Anterior cingulate cortex (tissue), 58 donors: ENCODE measurements at places on chromosomes 5 and 9.

DNA sequence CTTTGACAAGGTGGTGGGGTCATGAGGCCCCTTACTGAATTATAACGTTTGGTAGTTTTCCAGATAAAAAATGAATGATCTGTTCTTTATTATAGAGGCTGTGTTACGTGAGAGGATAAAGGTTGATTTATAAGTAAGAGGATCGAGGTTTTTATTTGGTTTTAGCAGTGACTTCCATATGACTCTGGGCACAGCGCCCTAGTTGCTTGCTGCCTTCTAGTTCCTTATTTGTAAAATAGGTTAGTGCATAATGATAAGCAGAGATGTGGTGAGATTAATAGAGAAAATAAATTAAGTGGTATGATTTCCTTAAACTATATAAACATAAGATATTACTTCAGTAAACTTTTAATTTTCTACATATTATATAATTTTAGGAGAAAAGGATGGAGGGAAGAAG is 29.8 kb downstream of the MRRF start:
- no peak for DNase-seq

DNA sequence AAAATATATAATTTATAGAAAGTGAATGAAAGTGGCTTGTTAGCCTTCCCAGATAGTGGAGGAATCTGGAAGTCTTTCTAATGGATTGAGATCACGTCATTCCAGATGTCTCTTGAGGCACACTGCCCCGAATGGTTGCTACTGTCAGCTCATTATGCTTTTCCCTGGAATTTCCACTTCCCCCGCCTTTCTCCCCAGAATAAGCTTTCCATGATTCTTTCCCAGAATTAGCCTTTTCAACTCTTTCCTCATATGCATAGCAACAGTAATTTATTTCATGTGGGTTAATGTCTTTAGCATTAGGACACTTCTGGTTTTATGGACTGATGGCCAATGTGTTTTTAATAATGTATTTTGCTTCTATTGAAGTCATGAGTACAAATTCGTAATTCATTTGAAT is 81.5 kb downstream of the PALM2AKAP2 start:
- no peak for DNase-seq

DNA sequence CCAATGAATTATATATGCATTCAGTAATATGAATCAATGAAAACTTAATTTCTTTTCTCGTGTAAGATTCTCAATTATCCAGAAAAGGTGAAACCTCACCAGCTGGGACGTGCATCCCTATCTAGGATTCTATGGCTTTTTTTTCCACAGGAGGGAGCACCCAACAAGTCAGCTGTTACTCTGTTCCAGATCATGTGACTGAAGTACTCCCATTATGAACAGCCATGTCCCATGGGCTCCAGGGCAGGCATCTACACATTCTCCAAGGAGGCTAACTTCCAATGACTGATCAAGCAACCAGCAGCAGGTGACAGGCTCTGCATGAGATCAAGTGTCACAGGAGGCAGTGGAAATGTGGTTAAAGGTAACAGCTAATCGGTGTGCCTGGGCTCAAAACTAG is 118.8 kb downstream of the ELAVL2 start:
- no peak for DNase-seq

DNA sequence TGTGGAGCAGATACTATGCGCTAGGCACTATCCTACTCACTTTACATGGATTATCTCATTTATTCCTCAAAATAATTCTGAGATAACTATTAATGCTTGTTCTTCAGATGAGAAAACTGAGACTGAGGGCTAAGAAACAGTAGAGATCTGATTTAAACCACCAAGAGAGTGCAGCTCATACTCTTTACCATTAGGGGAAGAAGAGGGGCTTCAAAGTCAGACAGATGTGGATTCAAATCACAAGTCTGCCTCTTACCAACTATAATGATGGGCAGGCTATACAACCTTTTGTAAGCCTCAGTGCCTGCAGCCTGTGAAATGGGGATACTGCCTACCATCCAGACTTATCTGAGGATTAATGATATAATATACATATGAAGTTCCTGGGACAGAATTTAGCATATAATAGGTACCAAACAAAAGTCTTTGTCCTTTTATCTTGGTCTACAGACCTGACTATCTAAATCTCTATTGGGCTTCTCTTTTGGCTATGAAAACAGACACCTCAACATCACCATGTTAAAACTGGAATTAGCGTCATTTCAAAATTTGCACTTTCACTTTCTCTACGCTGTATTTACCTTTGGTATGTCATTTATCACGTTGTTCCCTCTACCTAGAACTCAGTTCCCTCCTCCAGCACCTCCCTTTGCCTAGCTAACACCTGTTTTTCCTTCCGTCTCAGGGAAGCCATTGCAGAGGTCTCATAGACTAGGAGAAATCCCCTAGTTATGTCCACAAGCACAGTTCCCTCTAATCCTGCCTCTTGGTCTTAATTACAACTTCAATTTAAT is 13.8 kb upstream of the TMEM267 start:
- DNase-seq: no peak

GRCh38 chr5:115343855-115344254 is 47.4 kb upstream of the CCDC112 start:
- no peak for DNase-seq

DNA sequence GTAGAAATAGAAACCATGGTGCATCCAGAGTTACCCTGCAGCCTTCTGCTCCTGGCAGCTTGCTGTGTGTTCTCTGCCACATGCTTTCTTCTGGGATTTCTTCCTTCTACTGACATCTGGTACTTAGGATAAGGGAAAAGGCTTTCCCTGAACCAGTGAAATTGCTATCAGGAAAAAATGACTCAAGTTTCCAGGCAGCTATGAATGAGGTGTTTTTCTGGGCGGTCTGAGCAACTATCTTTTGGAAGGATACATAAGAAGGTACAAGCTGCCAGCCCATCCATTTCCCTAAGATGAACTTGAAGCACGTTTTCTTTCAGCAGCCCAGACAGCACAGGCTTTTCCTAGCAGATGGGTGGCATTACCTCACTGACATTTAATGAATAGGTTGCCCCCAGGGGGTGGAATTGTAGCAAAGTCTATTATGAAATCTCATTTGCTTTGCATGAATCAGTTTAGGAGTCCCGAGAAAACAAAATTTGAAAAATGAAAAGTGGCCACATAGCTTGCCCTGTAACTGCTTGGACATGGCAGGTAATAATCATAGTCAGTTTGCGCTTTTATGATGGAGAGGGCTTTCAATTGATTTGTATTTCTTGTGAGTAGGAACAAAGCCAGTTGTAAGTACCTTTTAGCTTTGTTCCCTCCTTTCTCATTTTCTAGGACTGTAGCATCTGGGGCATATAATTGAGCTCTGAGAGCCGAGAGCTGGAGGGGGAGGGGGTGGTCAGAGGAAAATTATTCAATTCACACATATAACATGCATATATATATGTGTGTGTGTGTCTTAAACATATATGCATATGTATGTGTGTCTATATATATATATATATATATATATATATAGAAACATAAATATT is 108.5 kb downstream of the C9orf152 start:
- no peak for DNase-seq

DNA sequence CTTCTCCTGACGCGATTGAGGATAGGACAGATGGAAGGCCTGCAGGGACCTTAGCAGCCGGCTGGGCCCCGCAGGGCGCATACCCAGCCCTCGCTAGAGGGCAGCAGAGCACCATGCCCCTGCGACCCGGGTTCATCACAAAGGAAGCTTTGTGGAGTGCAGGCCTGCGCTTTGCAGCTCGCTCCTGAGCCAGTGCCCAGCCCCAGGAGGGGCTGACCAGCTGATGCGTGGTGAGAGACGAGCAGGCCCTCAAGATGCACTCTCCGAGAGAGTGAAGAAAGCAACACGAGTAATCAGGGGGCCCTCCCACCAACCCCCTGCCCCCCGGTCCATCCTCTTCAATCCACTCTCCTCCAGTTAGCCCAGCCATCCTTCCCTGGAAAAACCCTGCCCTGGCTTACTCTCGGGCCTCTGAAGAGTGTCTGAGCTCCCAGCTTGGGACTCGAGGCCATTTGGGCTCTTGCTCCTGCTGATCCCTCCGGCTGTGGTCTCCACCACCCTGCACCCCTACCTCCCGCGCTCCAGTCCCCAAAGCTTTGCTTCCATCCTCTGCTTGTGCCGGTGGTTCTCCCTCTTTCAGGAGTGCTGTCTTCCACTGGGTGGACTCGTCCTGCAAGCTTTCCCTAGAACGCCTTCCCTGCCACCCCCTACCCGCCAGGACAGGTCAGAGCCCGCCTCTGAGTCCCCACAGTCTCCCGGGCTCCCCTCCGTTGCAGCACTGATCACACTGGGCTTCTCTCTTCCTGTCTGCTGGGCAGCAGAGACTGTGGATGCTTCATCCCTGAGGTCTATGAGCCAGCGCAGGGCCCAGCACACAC is 9.1 kb upstream of the KIF12 start:
- peak; percentile 73 for DNase-seq

- DNase-seq: no peak
Observed at GRCh38 chr9:19967216-19967887, 178.5 kb upstream of the SLC24A2 start.

DNA sequence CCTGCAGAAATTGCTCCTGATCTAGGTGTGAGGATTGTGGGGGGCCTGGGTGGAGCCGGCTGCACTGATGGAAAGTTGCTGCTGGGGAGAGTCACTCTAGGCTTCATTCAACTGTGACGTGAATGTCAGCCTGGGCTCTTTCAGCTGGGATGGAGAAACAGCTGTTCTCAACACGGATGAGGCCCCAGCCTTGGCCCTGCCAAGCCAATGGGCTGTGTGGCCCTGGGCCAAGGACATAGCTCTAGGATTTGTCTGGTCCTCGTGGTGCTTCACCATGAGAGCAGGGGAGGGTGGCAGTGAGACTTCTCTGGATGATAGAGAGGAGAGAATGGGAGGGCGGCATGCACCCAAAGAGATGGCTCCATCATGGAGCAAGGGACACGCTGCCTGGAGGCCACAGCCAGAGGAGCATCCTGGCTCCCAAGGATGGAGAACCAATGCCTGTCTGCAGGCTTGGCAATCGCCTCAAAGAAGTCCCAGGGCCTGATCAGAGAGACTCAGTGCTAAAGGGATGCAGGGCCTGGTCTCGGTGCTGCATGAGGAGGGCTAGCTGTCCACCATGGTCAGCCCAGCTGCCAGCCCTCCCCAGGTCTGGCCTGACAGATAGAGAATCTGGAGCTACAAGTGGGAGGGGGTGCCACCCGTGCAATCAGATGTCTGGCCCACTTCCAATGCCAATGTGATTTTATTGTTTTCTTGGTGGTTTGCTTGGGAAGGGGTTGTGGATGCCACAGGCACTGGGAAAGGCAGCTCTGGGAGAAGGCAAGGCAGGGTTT is 141.0 kb downstream of the GADD45G start:
- DNase-seq: no peak

DNA sequence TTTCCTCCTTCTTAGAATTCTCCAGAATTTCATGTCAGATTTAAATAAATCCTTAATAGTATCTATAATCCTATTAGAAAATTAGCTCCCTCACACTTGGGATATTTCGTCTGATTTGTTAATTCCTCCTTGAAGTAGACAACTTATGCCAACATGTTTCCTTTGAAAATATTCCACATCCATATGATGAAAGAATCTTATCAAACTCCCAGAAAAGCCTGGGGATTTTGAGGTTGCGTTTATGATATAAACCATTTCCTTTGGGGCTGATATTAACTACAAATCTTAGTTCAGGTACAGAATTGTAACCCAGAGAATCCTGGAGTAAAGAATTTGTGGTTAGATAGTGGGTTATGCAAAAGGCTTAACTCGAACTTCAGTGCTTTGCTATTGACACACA is 2373.8 kb upstream of the ACO1 start:
- DNase-seq: no peak

GRCh38 chr9:79116041-79116440 is 455.7 kb upstream of the TLE4 start:
- no peak for DNase-seq

DNA sequence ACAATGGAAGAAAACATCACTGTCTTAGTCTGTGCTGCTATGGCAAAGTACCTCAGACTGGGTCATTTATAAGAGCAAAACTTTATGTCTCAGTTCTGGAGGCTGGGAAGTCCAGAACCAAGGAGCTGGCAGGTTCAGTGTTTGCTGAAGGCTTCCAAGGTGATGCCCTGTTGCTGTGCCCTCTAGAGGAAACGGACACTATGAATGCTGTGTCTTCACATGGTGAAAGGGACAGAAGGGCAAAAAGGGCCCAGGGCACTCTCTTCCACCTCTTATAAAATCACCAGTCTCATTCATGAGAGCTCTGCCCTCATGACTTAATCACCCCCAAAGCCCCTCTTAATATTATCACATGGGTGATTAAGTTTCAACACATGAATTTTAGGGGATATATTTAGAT is 143.5 kb downstream of the FANCC start:
- DNase-seq: no peak

DNA sequence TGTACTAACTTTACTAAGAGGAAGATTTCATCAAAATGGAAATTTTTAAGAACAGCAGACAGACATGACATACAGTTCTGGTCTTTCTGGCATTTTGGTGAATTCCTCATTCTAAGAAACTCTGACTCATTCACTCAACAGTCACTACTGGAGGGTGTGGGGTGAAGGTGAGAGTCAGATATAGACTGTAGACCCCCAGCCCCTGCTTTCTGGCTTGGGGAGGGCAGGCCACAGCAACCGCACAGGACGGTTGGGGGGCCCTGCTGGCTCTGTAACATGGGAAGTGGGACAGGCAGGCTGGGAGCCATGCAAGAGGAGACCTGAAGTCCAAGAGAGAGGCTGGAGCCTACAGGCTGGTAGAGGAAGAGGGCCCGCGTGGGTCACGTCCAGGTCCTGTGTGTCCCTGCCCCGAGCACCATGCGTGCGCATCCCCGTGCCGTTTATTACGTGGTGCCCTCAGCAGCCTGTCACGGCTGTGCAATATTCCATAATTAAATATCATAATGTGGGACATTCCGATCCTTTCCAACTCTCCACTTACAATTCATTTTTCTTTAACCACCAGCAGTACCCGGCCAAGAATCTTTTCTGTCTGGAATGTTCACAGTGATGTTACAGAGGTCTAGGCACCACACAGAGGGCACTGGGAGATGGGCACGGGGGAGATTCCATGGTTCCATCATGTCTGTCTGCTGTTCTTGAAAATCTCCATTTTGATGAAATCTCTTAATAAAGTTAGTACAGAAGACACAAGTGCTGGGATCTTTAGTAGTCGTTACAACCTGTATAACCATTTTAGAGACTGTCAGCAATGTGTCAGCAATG is 75.5 kb downstream of the SEMA4D start:
- no peak for DNase-seq

DNA sequence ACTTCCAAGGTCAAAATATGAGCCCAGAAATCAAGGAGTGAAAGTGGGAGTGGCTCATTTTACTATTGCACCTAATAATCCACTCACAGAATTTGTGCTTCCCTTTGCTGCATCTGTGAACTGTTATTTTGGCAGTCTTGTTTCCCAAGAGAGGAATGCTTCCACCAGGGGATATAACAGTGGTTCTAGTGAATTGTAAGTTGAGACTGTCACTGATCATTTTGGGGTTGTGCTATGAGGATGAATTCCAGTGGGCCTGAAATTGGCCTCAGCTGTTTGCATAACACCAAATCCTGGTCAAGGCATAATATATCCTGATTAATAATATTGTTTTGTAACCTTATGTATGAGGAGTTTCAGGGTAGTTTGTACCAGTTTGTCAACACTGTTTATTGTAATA is 14.4 kb downstream of the FAM200C start:
- DNase-seq: no peak

- DNase-seq: no peak
Observed at GRCh38 chr5:114977979-114978573, 191.6 kb downstream of the TRIM36 start.
